ENCODE measurements at places on chromosomes 7 and 10.

- DNase-seq, result no peak
These were observed 151.4 kb downstream of the CDH23 start for GRCh38 chr10:71547876-71548846.

DNA sequence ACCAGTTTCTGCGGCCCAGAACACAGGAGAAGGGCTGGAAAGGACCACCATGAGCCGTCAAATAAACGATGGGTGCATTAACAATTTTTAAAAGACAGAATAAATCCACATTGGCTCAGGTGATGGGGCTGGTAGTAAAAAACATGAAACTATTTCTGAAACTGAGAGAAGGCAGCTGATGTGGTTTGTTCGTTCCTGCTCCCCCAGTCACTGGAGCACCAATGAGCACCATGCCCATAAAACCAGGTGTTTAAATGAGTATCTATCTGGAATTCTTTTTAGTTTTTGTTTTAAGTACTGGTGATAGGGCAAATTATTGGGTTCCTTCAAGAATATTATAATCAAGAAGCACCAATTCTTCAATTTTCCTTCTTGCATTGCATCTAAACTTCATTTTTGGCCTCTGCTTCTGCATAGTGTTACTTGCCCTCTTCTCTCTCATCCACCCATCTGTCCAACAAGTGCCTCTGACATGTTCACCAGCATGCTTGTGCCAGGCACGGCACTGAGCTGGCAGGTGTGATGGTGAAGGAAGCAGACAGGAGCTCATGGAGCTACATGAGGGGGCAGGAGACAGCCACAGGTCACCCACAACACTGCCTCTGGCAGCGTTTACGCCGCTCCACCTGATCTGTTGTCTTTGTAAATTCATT lies 65.5 kb downstream of the LARP4B start:
- no peak for DNase-seq

GRCh38 chr10:78371136-78371535 lies 337.5 kb downstream of the RPS24 start:
- no peak for DNase-seq

- no peak for DNase-seq
These were observed 42.7 kb upstream of the BRAF start for GRCh38 chr7:140967438-140967837.

GRCh38 chr7:79453558-79454360 lies at the start of gene MAGI2:
MAGI2 (minus strand) TSS chr7:79453667; CDS start chr7:79453320, 347 bp downstream.
- no peak for DNase-seq

DNA sequence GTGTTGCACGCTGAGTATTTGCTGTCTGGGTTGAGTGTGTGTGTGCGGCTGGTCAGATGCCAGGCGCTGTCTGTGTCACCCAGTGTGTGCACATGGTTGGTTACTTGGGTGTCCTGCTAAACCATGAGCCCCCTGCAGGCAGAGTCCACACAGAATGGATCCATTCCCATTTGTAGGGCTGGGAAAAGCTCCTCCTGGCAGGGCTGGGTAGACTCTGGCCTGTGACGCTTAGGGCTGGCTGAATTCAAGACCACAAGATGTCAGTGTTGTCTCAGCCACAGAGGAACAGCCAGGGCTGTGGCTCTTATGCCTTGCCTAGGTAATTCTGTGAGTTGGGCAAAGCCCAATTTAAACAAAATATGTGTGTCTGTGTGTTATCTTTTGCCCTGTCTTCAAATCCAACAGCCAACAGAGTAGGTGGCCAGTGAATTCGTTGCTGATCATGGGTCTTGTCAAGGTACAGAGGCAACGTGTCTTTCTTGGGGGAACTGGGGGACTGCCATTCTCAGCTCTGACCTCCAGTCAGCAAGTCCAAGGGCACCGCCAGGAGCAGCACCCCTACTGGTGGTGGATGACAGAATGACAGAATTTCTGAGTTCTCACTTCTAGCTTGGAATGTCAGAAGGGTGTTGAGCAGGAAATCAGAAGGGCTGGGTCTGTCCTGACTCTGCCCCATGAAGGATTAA lies 285.1 kb downstream of the CCSER2 start:
- DNase-seq, result peak; percentile 23

DNA sequence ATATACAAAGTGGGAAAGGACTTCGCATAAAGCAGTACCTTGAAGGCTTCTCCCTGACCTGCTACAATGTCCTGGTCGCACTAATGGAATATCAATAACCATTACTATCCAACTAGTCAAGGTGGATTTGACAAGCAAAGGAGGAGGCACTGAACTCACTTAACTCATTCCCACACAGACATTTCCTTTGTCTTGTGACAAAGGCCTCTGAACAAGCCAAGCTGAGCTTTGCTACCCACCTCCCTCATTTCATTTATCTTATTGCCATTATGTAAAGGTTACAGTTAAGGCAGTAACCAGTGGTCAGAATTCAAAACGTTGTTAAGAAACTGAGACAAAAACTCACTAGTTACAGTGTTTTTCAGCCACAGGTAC lies 7.3 kb downstream of the ELMO1 start:
- no peak for DNase-seq

DNA sequence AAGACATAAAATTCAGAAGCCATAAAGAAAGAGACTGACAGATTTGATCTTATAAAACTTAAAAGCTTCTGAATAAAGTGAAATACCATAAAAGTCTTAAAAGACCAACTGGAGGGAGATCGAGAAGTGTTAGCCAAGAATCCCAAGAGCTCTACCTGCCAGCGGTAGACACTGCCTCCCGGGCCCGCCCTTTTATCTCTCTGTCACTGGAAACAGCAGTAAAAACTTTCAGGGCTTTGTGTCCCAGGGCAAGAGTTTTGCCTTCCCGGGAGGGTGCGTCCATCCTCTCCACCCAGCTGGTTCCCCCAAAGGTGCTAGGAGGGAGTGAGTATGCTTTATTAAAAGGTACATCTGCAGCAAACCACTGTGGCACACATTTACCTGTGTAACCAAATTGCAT lies 5.8 kb downstream of the PLA2G12B start:
- DNase-seq, result no peak

DNA sequence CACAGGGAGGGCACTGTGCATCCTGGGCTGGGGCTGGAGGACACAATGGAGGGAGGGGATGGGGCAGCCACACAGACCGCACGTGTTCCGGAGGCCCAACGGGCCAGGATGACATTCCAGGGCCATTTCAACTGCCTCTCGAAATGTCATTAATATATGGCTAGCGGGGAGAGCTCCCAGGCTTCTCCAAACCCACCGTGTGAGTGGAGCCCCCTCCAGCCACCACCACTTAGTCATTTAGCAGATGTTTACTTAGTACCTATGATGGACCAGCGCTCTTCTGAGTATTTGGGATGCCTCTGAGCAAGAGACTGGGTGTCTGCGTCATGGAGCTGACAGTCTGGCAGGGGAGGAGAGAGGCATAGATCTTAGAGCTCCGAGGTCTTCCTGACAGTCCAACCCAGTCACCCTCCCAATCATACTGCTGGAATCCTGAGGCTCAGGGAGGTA lies 107.3 kb downstream of the ZMIZ1 start:
- no peak for DNase-seq

GRCh38 chr10:99667108-99667751 lies 7.9 kb downstream of the ENTPD7 start:
- DNase-seq, result no peak

DNA sequence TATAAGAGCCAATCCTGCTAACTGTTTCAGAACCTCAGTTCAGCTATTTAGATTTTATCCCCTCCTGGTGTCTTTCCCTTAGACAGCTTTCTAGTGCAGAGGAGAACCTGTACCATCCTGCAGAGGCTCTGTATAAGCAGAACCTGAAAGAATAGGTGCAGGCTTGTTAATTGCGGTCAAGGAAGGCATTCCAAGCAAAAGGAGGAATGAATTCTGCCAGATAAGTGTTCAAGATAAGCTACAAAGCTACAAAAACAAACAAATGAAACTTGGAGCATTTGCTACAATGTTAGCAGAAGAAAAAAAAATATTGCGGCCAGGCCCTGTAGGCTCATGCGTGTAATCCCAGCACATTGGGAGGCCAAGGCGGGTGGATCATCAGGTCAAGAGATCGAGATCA lies 32.6 kb upstream of the AGMO start:
- no peak for DNase-seq

GRCh38 chr10:17668435-17669184 lies 24.7 kb downstream of the STAM start:
- no peak for DNase-seq

Data from NCI-H1105 treated with DMSO at 0.1 percent for 48 hours (cell line).